Ascending aorta (tissue), 2 donors: ENCODE measurements at places on chromosomes 1 and 21. TPM values are rescaled to one million over a fixed set of nuclear protein-coding genes. Genes with fewer than 3 reads are reported as not detected.

- no peak for DNase-seq
Measured at GRCh38 chr1:245879091-245879490, 628.0 kb downstream of the SMYD3 start.

DNA sequence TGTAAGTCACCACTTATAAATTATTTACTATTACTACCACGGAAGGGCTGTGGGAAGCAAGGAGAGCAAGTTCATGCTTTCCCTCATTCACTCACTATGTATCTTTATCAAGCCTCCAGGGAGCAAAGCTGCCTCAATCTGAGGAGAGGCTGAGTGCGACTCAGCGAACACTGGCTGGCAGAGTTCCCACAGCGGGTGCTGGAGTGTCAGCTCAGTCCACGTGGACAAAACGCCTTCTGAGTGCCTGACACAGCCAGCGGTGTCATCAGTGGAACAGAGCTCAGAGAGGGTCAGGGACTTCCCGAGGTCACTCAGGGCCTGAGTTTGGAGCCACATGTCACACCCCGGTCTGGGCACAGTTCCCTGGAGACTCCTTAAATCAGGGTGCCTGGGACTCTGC, 16.9 kb downstream of the MATN1 start:
- DNase-seq: no peak

DNA sequence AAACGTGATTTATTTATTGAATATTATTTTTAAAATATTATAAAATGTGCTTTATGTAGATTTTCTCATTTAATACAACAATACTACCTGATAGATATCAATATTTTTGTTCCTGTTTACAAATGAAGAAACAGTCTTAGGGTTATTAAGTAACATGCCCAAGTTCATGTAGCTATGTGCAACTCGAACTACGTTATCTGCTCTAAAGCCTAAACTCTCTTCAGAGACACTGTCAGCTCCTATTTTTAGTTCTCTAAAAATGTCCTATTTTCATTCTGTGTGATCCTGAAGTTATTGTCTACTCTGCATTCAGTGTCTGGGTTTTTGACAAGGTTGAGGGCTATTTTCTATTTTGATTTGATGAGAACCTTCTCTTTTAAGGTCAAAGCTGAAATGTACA, 550.1 kb upstream of the B3GALT2 start:
- DNase-seq: no peak

GRCh38 chr1:78759881-78760280, 110.2 kb downstream of the IFI44 start:
- no peak for DNase-seq

Gene RSPH1
- not detected for total RNA-seq

DNA sequence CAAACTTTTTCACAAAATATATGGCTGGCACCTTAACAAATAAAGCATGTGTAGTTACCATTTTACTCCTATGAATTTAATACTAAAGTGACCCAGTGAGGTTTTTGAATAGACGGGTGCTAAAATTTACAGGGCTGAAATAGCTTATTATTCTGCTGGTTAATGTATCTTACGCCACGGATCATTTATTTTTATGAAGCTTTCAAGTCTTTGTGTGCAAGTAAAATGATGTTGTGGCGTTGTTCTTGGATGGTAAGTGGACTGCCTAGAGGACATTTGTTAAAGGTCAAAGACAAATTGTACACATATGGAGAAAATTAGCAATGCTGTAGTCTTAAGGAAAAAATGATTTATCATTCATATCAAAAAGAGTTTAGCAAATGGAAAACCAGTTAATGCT, 22.8 kb downstream of the INSL5 start:
- DNase-seq: no peak

DNA sequence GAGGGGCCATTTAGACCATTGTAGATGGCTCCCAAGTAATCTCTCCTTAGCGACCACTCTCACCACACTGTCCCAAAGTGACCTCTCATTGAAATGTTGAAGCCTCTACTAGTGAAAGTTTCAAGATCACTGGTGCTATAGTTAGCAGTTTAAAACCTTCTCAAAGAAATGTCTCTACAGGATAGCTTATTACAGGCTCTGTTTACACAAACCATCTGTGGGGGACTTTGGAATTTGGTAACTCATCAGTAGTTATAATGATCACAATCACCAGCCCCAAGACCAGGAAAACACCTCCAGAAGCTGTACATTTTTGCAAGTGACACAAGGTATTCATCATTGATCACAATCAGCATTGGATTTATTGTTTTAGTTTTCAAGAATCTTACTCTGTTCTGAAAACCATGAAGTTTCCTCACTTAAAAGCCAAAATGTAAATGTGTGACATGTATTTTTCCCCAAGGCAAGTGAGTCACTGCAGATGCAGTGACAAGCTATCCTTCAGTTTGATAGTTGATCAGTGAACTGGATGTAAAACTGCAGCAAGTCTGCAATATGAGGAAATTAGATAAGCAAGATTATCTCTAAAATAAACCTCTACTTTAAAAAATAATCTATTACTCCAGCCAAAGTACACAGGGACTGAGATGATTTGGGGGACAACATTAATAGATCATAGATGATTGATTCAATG, 41.9 kb downstream of the C21orf91 start:
- no peak for DNase-seq

- DNase-seq: no peak
Measured at GRCh38 chr21:20647607-20648006, 350.6 kb upstream of the NCAM2 start.

DNA sequence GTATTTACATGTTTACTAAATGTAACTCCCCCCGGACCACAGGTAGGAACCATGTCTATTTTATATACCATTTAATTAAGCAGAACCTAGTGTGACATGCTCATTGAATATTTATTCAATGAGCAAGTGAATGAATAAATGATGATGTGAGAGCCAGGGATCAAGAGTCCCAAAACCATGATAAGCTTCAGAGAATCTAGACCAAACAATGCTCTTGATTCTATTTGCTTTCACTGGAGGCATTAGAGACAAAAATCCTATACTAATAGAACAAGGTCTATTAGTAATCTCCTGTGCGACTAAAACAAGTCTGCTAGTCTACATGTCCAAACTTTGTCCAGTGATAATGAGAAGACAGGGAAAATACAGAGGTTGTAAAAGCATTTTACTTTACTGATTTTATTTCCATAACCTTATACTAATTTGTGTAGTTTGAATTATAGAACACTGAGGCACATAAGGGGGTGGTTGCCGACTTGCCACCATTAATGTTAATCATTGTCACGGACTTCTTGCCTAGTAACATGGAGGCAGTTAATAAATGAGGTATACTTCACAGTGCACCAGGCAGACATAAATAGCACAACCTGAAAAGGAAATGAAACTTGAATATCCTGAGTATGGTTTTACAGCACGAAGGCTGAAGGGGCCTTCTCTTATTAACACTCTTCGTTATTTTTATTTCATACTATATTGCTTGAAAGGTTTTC, 69.8 kb downstream of the TBX15 start:
- DNase-seq: no peak

Gene ADAMTS5
- 27.5 TPM for total RNA-seq

GRCh38 chr1:81512252-81513003, 288.3 kb upstream of the ADGRL2 start:
- DNase-seq: no peak

DNA sequence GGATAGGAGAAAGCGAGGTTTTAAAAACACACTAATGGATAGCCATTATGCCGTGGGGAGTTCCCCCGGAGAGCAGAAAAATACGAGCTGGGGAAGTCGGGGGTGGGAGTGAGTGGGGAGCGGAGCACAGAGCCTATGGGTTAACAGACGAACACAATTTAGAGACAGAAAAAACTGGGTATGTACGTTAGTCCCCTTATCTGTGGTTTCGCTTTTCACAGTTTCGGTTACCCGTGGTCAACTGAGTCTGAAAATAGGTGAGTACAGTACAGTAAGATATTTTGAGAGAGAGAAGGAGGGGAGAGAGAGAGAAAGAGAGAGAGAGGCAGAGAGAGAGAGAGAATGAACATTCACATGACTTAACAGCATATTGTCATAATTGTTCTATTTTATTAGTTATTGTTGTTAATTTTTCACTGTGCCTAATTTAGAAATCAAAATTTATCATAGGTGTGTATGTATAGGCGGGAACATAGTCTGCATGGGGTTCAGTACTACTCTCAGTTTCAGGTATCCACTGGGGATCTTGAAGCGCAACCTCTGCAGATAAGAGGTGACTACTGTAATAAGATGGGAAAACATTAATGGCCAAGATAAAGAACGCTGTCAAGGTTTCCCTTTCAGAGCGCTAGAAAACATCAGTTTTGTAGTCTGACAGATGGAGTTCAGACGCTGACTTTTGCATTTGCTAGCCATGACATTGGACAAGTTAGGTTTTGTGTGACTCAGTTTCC, 125.6 kb upstream of the LMO4 start:
- DNase-seq: no peak

DNA sequence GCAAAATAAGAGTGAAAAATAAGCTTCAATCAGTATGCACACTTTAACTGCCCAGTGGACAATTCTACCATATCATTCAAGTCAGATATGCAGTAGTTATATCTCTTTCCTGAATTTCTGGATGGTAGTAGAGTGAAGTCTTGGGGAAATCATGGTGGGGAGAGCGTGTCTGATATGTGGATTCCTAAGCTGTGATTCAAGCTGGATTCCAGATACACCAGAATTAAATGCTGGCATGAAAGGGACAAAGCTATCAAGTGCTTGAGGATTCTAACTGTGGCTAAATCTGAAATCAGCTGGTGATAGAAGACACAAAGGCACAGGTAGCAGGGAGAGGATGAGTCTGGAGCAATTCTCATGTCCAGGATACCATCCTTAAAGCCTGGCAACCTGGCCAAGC, 323.5 kb downstream of the DUSP10 start:
- no peak for DNase-seq

Gene S100B
- total RNA-seq: 0.53 TPM

DNA sequence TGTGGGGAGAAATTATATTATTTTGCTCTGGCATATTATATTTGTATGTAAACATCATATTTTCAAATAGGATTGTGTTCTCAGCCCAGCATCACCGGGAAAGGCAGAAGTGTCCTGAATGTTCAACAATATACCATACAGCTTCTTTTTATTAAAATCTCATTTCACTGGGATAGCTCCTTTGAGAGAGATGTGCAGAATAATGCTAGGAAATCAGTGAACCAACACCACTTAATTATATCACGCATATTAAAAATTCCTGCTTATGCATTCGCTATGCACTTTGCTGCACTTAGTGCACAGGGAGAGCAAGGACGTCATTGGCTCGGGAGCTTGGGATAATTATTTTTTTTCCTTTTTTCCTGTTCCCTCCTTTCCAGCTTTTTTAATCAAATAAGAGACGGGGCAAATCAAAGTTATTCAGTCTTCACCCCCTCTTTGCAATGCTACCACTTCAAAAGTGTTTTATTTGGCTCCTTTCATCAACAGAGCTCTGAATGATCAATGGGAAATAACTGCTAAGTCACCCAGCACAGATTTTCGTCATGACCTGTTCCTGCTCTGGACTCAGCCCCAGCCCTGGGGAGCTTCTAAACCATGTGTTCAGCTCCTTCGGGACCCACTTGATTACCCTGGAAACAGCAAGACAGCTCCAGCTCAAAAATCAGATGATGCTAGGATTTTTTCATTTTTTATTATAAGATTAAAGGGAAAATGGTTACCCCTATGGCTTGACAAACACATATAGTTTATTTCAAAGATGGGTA, 165.5 kb upstream of the DUSP10 start:
- DNase-seq: no peak

Gene TMEM79
- not detected for total RNA-seq

DNA sequence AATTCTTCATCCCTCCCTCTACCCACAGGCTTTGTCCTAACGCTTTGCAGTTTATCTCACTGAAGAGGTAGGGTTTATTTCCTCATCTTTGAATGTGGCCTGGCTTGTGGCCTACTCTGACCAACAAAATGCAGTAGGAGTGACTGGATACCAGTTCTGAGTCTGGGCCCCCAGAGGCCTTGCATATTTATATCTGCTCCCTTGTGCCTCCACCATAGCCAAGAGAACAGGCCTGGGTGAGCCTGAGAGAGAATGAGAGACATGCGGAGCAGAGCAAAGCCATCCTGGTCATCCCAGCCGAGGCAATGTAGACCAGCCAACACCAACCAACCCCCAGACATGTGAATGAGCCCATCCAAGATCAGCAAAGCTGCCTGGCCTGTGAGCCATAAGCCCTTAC, 30.3 kb downstream of the SMIM12 start:
- no peak for DNase-seq

DNA sequence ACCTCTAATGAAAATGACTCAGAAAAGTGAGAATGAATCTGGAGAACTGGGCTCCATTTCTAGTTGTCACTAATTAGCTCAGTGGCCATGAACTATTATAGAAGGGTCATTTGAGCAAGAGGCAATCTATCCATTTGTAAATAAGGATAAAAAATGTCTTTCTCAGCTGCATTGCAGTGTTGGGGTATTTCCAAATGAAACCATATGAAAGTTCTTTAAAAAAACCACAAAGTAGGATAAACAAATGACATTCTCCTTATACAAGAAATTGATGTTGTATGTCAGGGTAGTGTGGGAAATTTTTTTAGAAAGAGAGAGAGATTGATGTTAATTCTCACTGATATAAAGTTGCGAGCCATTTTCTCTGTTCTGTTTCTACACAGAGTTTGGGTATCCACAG, 26.0 kb downstream of the FMO3 start:
- no peak for DNase-seq

GRCh38 chr1:101112051-101112780, 86.6 kb upstream of the DPH5 start:
- DNase-seq: peak; percentile 12

DNA sequence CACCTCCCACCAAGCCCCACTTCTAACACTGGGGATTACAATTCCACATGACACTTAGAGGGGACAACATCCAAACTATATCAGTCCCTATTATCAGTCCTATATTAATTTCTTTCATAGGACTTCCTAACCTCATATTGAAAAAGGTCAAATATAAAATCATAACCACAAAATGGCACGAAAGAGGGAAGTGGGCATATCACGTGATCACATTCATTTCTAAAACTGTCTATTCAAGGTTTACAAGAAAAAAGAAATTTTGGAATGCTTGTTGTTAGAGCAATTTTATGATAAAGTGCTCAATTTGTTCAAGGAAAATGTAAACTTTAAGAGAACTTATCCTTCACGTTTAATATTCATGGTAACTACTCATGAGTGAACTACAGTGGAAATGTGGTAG, 13.2 kb upstream of the CDC7 start:
- no peak for DNase-seq

- no peak for DNase-seq
Measured at GRCh38 chr1:113648478-113648877, 110.8 kb downstream of the PHTF1 start.

- DNase-seq: no peak
Measured at GRCh38 chr1:215263636-215264035, 181.1 kb downstream of the KCNK2 start.

Gene PEAR1
- 39.8 TPM for total RNA-seq

GRCh38 chr21:32320726-32321125, 22.1 kb downstream of the MRAP start:
- no peak for DNase-seq

GRCh38 chr1:12486401-12487005, 131.5 kb downstream of the DHRS3 start:
- no peak for DNase-seq

- DNase-seq: no peak
Measured at GRCh38 chr1:43772978-43773377, 65.6 kb downstream of the ST3GAL3 start.
